ENCODE measurements at places on chromosomes 16 and 17.

DNA sequence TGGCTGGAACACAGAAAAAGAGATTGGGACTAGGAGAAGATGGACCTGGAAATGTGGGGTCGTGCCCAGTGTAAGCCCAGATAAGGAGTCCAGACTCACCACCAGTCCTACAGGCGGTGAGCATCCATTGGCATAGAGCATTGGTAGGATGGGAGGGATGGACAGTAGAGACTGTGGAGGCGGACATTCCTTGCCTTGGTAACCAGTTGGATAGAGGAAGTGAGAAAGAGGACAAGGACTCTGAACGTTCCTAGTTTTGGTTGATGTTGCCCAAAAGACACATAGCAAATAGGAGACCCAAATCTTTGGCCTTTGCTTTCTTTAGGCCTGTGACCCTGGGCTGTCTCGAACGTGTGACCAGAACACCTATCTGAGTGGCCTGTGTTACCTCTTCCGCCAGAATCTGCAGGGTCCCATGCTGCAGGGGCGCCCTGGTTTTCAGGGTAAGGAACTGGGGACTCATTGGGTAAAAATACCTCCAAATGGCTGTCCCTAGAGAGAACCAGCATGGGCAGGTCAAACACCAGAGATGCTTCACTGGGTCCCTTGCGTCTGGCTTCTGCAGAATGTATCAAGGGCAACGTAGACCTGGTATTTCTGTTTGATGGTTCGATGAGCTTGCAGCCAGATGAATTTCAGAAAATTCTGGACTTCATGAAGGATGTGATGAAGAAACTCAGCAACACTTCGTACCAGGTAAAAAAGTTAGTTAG, 6.4 kb downstream of the ITGAL start:
- no peak for DNase-seq

DNA sequence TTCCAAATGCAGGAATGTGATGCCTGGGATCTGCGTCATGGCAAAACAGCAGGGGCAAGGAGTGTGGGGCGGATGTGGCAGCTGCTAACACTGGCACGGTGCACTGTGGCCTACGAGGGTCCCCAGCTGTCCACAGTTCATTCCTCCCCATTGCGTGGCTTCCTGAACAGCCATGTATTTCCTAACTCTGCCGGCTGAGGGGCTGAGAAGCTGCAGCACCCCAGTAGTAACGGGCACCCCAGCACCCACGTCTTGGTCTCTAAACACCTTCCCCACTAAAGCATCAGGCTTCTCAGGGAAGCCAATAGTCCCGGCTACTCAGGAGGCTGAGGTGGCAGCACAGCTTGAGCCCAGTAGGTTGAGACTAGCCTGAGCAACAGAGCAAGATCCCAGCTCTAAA, 47.6 kb downstream of the LMF1 start:
- DNase-seq, result no peak

DNA sequence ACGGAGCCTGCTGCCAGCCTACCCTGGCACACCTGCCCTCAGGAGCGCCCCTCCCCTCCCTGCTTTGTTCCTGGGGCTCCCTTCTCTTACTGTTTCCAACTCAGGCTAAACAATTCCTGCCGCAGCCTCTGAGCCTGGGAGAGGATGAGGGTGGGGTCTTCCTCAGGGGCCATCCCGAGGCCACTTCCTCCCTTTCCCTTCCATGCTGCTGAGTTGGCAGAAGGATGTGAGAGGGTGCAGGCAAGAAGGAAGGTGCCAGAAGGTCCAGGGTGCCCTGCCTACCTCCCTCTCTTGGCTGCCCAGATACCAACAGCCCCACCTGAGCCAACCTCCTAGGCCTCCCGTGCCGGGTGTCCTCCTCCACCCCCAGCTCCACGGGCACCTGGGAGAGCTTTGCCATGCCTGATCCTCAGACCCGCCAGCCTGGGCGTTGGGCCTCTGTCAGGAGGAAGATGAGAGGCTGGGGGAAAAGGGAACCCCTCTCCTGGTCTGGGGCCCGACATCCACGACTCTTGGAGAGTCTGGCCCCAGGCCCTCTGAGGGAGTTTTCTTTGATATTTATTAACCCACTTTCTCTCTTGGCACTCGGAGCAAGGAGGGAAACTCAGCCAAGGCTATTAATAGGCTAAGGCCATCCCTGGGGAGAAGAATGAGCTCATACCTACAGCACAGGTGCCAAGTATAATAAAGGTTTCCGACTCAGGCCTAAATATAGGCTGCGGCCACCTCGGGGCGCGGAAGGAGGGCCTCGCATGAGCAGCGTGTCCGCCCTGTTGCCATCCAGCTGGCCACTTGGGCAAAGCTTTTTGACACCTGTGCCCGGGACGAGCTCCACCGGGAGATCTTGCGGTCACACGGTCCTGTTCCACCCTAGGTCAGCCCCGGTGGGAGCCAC, 232.0 kb downstream of the ENGASE start:
- no peak for DNase-seq

GRCh38 chr17:55722742-55723487, at the start of gene TMEM100:
Gene TMEM100 (minus strand): TSS chr17:55722864. CDS start chr17:55721070, 1,794 bp downstream.
- DNase-seq, result peak; percentile 80

- DNase-seq, result no peak
Measured at GRCh38 chr16:58155839-58156238, 26.7 kb upstream of the CFAP20 start.

GRCh38 chr17:20043021-20043420, 33.9 kb downstream of the SPECC1 start:
- DNase-seq, result no peak

DNA sequence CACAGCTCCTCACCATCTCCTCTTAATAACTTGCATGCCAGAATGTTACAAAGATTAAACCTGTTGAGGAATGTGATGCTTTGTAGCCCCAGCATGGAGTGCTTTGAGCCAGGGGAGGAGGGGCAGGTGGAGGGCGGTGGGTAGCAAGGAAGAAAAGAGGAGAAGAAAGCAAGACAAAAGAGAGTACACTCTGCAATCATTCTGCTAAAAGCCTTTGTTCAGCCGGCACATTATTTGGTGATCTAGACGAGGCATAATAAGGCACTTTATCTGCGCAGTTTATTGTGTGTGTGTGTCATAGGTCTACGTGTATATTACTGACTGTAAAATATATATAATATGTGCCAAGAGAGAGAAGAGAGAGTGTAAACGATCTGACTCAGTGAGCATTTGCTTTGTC, 139.1 kb downstream of the SOX9 start:
- DNase-seq, result no peak

DNA sequence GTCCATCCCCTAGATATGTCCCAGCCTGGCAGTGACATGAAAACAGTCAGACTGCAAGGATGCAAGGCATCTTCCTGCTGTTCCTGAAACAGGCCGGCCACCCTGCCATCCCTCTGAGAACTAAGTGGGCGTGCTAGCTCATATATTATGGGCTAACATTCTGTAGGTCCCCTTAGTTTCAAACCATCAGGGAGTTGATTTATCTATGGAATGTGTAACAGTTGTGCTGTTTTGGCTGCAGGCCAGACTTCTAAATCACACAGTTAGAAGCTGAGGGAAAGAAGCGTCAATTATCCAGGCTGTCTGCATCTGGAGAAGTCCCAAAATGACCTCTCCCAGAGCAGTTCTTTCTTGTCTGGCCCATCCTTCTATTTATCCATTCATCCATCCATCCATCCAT, 102.7 kb upstream of the DNAH9 start:
- no peak for DNase-seq

GRCh38 chr17:17603178-17603894, 11.8 kb upstream of the PEMT start:
- no peak for DNase-seq

GRCh38 chr17:28228109-28228840, 90.7 kb upstream of the TMEM97 start:
- DNase-seq, result peak; percentile 74

- DNase-seq, result no peak
Measured at GRCh38 chr17:57135789-57136291, 50.8 kb downstream of the AKAP1 start.

- DNase-seq, result no peak
Measured at GRCh38 chr17:77962348-77962747, 3.8 kb downstream of the TNRC6C start.

- no peak for DNase-seq
Measured at GRCh38 chr17:896953-897661, 82.5 kb downstream of the NXN start.

GRCh38 chr17:21017256-21017655, 25.6 kb downstream of the USP22 start:
- DNase-seq, result no peak

- DNase-seq, result no peak
Measured at GRCh38 chr16:85641776-85642176, 28.7 kb downstream of the GSE1 start.

DNA sequence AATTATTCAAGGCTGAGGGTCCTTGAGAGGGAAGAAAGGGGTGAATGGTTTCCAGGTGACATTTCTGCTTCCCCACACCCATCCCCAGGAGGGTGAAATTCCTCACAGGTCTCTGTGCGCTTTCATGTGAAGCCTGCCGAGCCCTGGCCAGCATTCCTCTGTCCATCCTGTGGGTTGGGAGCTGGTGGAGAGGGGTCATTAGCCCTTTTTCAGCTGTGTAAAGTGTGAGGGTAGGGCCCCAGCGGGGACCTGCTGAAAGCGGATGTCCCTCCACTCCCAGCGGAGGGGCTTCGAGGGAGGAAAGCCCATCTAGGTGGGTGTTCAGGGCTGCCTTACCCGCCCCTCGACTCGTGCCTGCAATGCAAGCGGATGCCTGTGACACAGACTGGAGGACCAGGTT, 53.3 kb upstream of the DLX4 start:
- no peak for DNase-seq

DNA sequence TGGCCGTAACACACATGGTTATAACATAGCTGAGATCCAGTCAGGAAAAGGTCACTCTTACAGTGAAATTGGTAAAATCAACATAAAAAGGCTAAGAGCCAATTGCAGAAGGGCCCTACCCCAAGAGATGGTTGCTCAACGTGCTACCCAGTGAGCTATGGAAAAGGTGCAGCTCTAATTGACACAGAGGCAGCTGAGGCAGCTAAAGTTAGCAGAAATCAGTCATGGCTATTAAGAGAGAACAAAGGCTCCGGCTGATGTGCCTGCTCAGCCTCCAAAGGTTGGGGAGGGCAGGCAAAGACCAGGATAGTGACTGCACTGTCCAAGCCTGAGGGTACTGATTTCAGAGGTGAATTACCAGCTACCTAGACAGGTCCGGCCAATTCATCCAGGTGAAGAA, 76.5 kb upstream of the ATP2A3 start:
- no peak for DNase-seq

DNA sequence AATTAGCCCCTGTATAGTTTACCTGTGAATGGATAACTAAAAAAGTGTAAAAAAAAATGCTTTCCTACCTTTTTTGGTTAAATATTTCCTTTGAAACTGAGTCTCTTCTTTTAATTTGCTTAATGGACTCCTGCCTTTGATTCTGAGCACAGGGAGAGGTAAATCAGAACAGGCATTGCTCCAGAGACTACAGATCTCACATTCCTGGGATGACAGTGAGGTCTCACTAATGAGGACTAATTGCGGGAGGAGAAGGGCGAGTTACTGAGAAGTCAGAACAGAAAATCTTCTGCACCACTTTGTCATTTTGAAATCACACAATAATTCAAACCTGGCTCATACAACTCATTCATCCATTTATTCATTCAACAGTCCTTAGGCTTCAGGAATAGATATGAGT, 437.0 kb upstream of the ASIC2 start:
- no peak for DNase-seq

- DNase-seq, result no peak
Measured at GRCh38 chr16:396605-397004, 394 bp upstream of the NME4 start.

- DNase-seq, result no peak
Measured at GRCh38 chr16:19102187-19102872, 11.4 kb upstream of the ITPRIPL2 start.

DNA sequence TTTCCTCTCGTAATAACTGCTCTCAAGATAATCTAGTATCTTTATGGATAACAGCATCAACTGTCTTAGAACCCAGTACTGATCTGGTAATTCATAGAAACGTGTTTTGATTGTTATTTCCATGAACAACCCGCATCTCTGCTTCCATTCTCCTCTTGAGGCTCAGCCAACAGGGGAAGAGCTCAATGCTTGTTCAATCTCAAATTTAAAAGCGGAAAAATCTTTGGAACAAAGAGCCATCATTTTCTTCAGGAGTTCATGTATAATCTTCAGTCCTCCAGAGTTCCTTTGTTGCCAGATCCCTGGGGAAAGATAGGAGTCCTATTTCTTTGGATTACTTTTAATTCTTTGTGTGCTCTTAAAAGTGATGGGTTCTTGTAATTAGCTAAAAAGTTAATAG, 319.9 kb downstream of the GRIN2A start:
- no peak for DNase-seq

DNA sequence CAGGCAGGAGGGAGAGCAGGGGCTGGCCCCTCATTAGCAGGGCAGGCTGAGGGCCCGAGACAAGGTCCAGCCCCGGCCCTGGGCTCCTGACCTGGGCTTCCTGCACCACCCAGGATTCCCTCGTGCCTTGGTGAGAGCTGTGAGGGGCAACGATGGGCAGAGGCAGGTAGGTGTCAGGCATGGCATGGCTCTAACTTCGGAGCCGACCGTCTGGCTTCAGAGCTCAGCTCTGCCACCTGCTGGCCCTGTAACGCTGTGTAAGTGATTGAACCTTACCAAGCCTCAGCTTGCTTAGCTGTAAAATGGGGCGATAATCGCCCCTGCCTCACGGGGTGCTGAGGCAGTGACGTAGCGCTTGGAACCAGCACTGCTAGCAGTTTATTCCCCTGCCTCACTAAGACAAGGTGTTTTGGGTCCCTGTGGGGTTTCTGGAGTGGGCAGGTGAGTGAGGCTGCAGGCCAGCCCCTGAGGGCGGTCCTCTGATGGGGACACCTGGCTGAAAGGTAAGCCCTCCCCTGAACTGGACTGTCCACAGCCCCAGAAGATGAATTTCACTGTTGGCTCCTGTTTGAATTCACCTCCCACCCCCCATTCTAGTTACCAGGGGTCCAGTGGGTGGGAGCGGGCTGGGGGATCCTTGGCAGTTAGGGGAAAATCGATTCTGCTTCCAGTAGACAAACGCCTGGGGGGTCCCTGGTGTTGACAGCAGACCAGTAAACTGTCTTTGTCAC, 184.8 kb upstream of the GSE1 start:
- DNase-seq, result no peak

- no peak for DNase-seq
Measured at GRCh38 chr17:10337976-10338375, 34.8 kb downstream of the MYH13 start.

DNA sequence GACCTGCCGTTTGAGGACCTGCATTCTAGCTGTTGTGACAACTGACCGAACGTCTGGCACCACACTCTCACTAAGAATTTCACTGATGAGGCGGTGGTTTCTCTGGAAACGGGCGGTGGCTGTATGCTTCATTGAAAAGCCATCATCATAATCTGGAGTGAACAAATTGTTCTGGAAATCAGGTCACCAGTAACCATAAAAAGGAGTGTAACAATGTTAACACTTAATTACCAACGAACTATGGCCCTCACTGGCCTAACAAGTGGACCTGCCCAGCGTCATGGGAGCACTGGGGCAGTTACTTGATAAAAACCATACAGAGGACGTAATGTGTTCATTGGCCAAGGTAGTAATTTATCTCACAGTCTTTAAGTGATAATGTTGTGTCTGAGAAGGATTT, 15.4 kb downstream of the SMARCE1 start:
- DNase-seq, result no peak

- DNase-seq, result no peak
Measured at GRCh38 chr17:63842173-63842539, 329 bp downstream of the SMARCD2 start.

Measured in suprapubic skin (tissue), 4 donors.